Stimulated activated naive CD4-positive, alpha-beta T cell treated with Interleukin-2 at 50 U/mL for 16 hours (primary cell): ENCODE measurements at places on chromosomes 11 and 22.

DNA sequence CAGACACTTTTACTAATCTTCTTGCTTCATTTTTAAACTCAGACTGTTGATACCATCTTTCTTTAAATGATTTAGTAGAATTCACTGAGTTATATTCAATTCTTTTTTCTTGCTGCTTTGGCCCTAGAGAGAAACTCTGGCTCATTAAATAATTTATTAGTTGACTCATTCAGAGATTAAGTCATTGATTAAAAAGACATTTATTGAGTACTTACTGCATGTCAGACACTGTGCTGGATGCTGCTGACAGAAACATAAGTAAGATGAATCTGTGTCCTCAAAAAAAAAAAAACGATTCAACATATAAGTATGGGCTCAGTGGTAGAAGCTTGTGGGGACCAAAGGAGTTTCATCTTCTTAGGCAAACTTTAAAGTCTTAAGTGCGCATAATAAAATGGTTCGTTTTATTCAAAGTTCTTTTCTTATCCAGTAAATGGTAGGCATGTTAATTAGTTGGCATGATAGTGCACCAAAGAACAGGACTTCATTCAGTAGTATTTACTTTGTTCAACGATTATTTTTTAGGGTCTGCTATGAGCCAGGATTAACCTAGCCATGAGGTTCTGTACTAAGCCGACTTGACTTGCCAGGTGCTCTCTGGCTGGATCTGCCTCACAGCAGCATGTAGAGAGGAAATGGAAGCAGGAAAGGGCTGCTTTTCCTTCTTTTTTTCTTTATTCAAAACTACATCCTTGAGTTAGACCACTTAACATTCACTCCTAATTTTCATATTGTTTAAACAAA is 281.0 kb upstream of the CTSC start:
- DNase-seq: no peak

DNA sequence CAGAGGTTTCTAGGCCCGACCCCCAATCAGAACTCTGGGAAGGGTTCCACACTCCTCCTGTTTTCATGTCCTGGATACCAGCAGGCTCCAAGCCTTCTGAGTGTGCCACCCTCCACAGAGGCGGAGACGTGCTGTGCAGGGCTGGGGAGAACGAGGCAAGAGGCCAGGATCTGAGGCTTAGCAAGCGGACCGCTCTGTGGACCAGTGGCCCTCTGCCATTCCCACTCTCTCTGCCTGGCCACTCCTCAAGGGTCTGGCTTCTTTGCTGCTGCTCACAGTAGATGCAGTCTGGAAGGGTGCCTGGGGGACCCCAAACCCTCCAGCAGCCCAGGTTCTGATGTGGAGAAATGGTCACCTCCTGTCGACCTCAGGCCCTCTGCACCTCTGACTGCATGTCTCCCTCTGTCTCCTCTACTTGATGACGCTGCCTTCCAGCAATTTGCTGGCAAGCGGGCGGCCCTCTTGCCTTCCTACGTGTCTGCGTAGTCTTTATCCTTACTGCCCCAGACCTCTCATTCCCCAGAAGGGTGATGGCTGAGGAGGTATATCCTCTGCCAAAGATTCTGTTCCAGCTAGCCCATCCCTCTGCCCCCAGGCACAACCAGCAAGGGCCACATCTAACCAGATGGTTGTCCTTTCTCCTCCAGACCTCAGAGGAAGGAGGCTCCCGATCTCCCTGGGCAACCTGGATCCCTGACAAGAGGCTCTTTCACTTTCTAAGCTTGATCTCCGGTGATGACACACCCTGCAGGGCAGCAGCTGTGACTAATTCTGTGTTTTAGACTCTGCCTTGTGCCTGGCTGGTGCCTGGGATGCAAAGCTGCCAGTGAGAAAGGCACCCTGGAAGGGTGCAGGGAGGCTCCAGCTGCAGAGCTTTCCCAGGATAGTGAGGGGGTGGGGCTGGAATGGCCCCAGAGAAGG is 87.3 kb downstream of the NAT10 start:
- no peak for DNase-seq

GRCh38 chr11:116035977-116036376 is 531.8 kb upstream of the CADM1 start:
- no peak for DNase-seq

DNA sequence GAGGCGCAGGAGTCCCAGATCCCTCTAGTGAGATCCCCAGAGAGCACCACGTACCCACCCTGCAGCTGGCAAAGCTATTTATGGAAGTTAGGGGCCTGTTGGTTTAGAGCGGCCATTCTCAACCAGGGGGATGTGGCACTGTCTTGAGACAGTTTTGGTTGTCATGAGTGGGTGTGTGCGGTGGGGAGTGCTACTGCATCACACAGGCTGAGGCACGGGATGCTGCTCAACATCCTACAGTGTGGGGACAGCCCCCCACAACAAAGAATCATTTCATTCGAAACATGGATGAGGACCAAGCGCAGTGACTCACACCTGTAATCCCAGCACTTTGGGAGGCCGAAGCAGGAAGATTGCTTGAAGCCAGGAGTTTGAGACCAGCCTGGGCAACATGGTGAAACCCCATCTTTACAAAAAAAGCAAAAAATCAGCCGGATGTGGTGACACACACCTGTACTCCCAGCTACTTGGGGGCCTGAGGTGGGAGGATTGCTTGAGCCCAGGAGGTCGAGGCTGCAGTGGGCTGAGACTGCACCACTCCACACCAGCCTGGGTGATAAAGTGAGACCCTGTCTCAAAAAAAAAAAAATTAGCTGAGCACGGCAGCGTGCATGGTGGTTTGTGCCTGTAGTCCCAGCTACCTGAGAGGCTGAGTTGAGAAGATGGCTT is 28.2 kb downstream of the GGT5 start:
- no peak for DNase-seq

DNA sequence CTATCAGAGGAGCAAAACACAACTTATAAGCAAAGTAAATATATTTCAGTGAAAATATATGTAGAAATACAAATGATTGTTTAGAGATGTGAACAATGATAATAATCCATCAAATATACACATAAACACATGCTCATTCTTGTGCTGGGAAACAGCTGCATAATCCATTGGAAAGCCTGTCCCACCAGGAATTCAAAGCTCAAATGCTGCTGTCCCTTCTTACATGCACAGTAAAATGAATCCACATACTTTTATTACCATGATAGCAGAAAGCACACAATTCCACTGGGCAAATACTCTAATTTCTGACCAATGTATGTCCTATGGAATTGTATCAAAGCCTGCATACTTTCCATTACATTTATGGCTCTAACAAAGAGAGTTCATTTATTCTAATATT is 44.5 kb downstream of the SOX6 start:
- DNase-seq: no peak

DNA sequence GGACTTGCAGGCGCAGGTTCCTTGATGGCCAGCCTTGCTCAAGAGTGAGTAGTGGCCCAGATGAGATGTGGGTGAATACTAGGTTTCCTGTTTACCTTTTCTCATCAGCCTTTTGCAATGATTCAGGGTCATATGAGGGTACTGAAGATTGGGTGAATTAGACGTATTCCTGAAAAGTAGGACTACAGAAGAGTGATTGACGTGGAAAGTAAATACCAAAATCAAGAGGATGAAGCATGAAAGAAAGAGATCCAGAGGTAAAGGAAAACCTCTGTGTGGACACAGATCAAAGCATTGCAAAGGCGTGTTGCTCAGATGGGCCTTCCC is 59.9 kb downstream of the CYB5R2 start:
- no peak for DNase-seq

- no peak for DNase-seq
Observed at GRCh38 chr22:35510481-35510934, 30.1 kb upstream of the RASD2 start.
